ENCODE measurements at places on chromosomes 11 and 22.

GRCh38 chr11:132960273-132961078 is 571.8 kb downstream of the OPCML start:
- no peak for DNase-seq

DNA sequence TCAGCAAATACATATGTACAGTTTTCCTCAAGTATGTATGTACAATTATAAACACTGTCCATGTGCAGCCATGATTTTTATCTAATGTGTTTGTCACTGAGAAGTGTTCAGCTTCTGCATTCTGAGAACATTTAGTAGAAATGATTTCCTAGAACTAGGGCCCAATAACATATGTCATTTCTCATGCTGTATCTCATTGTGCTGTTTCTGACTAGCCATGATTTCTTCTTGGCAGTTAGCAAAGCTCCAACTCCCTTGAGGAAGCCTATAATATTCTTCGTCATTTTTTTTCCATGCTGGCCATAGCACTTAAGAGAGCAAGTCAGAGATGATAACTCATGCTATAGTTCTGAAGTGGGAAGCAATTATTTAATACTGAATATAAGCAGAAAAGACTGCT is 187.8 kb downstream of the DDX10 start:
- DNase-seq, result no peak

- DNase-seq, result no peak
These were observed 197.8 kb downstream of the MN1 start for GRCh38 chr22:27603800-27604144.

DNA sequence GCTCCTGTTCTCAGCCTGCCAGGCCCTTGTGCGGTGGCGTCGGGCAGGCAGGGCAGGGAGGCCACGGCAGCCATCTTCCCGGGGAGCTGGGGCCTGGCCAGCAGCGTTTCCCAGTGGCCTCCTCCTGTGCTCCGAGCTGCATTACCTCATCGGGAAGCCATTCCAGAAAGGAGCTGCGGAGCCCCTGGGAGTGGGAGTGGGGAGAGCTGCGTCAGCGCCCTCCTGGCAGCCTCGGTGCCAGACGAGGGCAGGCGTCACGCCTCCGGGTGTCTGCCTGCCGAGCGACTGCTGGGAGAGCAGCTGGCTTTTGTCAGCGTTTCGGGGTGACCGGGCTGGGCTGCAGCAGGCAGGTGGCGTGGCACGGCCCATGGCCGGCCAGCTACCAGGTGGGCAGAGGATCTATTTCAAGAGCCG is 30.9 kb upstream of the WNT7B start:
- no peak for DNase-seq

- DNase-seq, result no peak
These were observed 6.9 kb downstream of the OR10V1 start for GRCh38 chr11:59706518-59707285.

GRCh38 chr22:34111210-34111824 is 191.0 kb upstream of the LARGE1 start:
- DNase-seq, result no peak

DNA sequence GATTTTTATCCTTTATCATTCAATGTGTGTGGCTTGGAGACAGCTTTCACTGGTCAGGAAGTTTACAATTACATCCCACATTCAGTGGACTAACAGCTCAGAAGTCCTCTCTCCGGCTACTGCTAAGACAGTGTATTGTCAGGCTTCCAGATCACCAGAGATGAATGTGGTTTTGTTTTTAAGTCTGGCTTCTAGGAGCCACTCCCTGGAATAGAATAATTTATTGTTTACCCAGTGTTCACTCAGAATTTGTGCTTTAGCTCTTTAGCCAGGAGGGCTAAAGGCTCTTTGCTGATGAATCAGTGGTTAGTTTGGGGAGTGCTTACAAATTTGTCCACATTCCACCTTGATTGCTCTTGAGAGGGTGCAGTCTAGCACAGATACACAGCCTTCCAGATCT is 26.5 kb downstream of the TRIM77 start:
- no peak for DNase-seq

- no peak for DNase-seq
These were observed 883.0 kb downstream of the OPCML start for GRCh38 chr11:132649277-132649676.

DNA sequence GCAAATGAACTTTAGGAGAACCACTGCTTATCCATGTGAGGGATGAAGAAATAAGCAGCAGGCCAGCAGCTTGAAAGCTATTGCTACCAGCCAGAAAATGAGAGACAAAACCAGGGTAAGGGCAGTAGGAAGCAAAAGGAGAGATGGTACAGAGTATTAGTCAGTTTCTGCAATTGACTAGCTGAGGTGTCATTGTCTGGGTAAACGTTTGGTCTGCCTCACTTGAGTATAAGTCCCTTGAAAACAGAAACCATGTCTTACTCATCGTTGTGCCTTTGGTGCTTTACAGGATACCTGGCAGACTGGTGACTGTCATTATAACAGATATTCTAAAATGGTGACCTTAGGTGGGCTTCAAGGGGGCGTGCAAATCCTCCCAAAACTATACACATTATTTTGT is 63.9 kb upstream of the USP47 start:
- no peak for DNase-seq

Data from stimulated activated CD4-positive, alpha-beta T cell treated with anti-CD3 and anti-CD28 coated beads, Interleukin-1b, Interleukin-23, amount 100 ng/mL, for 24 hours (primary cell).